ENCODE measurements at places on chromosomes 2 and 18.

DNA sequence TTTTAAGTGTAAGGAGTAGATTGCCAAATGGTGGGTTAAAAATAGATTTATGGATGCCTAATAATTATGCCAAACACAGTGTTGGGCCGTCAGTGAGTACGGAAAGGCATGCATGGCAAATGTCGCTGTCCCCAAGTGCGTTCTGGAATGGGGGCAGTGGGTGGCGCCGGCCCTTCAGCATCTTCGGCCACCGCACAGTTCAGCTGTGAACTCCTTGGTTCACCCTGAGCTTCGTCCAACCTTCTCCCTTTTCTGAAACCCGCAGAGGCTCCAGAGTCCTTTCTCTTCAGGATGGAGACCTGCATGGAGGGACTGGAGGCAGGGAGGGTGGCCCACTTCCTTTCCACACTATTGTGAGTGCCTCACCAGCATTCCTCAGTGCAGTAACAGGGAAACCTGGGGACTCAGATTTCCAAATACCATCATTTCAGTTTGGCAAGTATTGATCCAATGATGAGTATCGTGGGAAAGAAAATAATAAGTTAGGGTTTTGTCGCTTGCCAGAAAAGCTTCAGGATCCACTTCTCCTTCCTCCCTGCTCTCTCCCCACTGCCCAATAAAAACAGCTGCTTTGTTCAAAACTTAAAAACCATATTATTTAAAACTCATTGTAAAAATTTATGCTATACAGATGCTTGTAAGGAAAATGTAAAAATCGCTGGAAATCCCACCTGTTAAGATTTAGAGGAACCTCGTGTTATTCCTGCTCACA lies 74.6 kb upstream of the TXNDC2 start:
- DNase-seq, result no peak

- peak; percentile 41 for DNase-seq
These were observed 239.2 kb upstream of the HS6ST1 start for GRCh38 chr2:128557831-128558241.

DNA sequence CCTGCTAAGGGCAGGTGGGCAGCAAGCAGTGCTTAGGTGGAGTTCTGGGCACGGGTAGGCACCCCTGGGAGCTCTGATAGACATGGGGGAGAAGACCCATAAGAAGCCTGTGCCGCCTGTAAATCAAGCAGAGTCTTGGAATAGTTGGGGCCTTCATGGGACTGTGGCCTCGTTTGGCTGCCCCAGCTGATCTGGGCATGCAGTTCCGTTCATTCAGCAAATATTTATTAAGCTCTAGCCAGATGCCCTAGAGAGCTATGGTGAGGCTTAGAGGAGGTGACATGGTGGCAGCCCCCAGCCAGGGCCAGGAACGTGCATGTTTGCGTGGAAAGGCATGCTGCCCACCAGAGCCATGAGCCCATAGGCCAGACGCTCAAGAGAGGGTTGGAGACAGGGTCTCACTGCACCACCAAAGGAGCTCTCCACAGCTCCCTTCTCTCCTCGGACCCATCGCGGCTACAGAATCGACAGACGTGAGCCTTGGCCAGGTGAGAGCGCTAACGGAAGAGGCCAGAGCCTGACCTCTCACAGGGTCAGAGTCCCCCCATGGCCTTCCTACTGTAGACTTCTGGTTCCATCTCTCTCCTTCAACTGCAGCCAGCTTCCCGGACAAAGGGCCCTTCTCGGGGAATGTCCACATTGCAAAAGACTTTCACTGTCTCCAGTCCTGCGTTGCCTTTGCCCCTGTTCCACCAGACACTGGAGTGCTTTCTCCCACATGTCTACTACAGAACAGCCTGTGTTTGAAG lies 135.7 kb downstream of the INHBB start:
- peak; percentile 54 for DNase-seq

- DNase-seq, result no peak
These were observed 81.5 kb upstream of the STON1 start for GRCh38 chr2:48448274-48449061.

DNA sequence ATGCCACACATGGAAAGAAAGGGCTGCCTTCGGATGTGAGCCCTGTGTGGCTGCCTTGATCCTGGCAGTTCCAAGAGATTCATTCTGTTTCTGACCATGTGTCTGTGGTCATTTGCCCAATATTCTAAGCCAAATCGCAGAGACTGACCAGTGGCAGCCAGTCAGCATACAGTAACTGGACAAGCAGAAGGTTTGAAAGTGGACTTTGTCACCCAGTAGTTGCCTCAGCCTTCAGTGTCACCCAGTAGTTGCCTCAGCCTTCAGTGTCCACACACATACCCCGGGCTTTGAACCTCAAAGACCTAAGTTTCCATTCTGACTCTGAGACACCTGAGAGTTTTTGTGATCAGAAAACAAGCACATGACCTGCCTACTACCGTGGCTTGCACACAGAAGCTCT lies 5.0 kb downstream of the RFX8 start:
- no peak for DNase-seq

- no peak for DNase-seq
These were observed 547.4 kb downstream of the SLC4A3 start for GRCh38 chr2:220174826-220175225.
